Stomach (tissue), 19 donors: ENCODE measurements at places on chromosomes 4 and X.

DNA sequence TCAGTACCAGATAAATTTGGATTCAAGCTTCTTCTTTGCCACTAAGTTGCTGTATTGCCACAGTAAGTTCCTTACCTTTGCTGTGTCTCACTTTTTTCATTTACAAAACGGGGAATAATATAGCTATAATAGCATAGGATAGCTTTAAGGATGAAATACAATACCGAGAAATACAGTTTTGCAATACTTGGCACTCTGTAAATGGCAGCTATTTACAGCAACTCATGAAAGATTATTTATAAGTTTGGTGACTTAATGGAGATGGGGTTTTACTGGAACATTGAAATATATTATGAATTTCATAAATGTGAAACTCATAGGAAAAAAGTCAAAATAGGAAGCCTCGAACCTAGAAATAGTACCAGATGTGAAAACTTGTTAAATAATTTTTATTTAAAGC, 27.6 kb downstream of the ANXA10 start:
- no peaks in the 10 kb centered on the region for H3K36me3 ChIP-seq
- H3K27ac ChIP-seq, result no peak overlapping the region
- no peak overlapping the region for H3K4me3 ChIP-seq
- DNase-seq, result no peak
- H3K27me3 ChIP-seq, result no peaks in the 10 kb centered on the region

DNA sequence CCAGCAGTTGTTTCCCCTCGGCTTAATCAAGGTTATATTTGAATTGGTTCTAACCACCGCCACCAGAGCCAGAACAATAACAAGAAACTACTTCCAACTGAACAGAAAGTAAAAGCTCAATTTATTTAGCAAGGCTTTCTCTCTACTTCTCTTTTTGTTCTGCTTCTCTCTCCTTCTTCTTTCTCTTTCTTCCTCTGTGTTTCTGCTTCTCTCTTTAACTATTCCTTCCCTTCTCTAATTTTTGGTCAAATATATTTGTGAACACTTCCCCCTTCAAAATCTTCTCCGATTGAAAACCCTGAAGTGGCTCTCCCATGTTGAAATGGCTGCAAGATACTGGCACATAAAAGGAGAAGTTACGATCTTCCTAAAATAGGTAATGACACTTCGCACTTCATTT, 1195.9 kb upstream of the PRKX start:
- no peak for DNase-seq
- no peaks in the 10 kb centered on the region for H3K4me1 ChIP-seq
- no peaks in the 10 kb centered on the region for H3K36me3 ChIP-seq
- no peak overlapping the region for H3K27ac ChIP-seq
- H3K4me3 ChIP-seq, result no peak overlapping the region

- peaks cover 22% of the 10 kb centered on the region for H3K4me1 ChIP-seq
- H3K27ac ChIP-seq, result peak overlapping the region; percentile 84
- no peak for DNase-seq
- peak overlapping the region; percentile 62 for H3K4me3 ChIP-seq
- H3K27me3 ChIP-seq, result no peaks in the 10 kb centered on the region
- H3K36me3 ChIP-seq, result peaks cover 7% of the 10 kb centered on the region
Observed at GRCh38 chrX:70132877-70133302, 357 bp upstream of the IGBP1 start.

DNA sequence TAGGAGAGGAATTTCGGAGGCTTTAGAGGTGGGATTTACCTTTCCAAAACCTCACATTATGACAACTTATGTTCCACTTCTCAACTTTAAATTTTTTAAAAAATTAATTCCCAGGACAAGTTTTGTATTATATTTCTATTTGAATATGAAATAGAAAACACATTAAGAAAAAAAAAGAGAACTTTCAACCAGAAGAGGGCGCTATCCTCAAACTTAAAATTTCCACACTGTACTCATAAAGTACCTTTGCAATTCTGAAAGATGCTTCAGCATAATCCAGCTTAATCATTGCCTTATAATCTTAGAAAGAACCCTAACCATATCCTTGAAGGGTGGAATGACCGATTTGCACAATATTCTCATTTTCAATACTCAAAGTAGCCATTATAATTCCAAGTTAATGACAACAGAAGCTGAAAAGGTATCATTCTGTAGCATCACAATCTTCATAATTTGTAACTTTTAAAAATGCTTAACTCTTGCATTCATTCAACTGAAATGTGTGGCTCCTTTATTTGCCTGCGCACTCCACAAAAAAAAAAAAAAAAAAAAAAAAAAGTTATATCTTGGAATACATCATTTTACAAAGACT, 158.0 kb downstream of the KCNIP4 start:
- no peaks in the 10 kb centered on the region for H3K4me1 ChIP-seq
- no peaks in the 10 kb centered on the region for H3K27me3 ChIP-seq
- no peak overlapping the region for H3K4me3 ChIP-seq
- H3K27ac ChIP-seq, result no peak overlapping the region
- no peak for DNase-seq

DNA sequence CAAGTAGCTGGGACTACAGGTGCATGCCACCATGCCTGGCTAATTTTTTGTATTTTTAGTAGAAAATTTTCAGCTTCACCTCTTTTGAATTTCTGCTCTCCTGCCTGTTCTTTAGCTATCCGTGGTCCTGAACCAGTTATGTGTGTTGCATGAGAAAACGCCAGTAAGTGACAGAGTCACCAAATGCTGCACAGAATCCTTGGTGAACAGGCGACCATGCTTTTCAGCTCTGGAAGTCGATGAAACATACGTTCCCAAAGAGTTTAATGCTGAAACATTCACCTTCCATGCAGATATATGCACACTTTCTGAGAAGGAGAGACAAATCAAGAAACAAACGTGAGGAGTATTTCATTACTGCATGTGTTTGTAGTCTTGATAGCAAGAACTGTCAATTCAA, 13.9 kb downstream of the ALB start:
- no peaks in the 10 kb centered on the region for H3K4me1 ChIP-seq
- H3K4me3 ChIP-seq, result no peak overlapping the region
- peak; percentile 32 for DNase-seq
- H3K27ac ChIP-seq, result no peak overlapping the region

GRCh38 chrX:48800574-48801279, 1.1 kb upstream of the HDAC6 start:
- H3K36me3 ChIP-seq, result peaks cover 7% of the 10 kb centered on the region
- H3K4me3 ChIP-seq, result peak overlapping the region; percentile 61
- peaks cover 5% of the 10 kb centered on the region for H3K27me3 ChIP-seq
- DNase-seq, result no peak

DNA sequence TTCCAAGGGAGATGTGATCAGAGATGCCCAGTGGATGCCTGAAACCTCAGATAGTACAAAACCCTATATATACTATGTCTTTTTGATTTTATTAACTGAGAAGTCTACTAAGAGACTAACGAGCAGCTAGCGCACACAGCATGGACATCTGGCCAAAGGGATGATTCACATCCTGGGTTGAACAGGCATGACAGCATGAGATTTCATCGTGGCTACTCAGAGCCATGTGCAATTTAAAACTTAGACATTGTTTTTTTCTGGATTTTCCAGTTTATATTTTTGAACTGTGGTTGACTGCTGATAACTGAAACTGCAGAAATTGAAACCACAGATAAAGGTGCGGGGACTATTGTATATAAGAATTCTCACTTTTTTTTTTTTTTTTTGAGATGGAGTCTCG, 2252.9 kb upstream of the AGA start:
- no peak overlapping the region for H3K4me3 ChIP-seq
- H3K4me1 ChIP-seq, result no peaks in the 10 kb centered on the region
- no peaks in the 10 kb centered on the region for H3K36me3 ChIP-seq
- H3K27ac ChIP-seq, result no peak overlapping the region

- no peak overlapping the region for H3K27ac ChIP-seq
- no peaks in the 10 kb centered on the region for H3K36me3 ChIP-seq
- no peak overlapping the region for H3K4me3 ChIP-seq
- peaks cover 8% of the 10 kb centered on the region for H3K4me1 ChIP-seq
- no peaks in the 10 kb centered on the region for H3K27me3 ChIP-seq
Observed at GRCh38 chr4:183426507-183426906, 17.9 kb upstream of the CDKN2AIP start.

DNA sequence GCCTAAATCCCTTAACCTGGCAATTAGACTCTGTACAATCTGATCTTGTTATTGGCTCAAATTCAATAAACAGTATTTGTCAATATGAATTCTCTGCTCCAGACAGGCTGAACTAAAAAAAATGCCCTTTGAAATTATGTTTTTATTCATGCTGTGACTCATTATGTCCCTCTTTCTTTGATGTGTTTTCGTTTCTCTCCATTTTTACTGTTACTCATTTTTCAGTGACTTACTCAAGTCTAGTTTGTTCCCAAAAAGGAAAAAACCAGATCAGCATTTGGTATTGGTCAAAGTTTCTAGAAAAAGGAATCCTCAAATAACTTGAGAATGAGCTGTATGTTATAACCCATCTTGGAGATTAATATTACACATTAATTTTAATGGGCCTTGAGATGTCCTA, 40.4 kb downstream of the UNC5C start:
- no peak overlapping the region for H3K4me3 ChIP-seq
- no peak for DNase-seq
- H3K4me1 ChIP-seq, result no peaks in the 10 kb centered on the region
- H3K27ac ChIP-seq, result no peak overlapping the region

DNA sequence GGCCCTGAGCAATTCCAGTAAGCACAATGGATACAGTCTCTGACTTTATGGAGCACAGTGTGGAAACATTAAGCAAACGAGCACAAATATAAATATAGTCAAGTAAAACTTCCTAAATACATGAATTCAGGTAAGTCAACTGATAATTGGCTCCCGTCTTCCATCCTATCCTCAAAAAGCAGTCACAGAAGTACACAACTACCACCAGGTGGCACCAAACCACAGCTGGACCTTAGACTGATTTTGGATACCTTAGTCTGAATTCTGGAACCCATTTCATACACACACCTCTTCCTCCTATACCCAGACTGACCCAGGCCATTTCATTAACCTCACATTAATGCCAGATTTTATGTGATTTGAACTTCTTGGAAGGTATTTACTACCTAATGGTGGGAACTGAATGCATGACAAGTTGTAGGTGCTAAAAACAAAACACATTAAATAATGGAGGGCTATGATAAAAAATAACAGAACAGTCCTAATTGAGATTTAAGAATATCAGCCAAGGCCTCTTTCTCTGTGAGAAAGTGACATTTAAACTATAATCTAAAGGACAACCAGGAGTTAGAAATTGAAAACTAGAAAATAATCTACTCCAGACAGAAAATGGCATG, 77.5 kb downstream of the ELF2 start:
- no peaks in the 10 kb centered on the region for H3K36me3 ChIP-seq
- peak; percentile 95 for DNase-seq
- no peak overlapping the region for H3K4me3 ChIP-seq
- H3K27me3 ChIP-seq, result no peaks in the 10 kb centered on the region

DNA sequence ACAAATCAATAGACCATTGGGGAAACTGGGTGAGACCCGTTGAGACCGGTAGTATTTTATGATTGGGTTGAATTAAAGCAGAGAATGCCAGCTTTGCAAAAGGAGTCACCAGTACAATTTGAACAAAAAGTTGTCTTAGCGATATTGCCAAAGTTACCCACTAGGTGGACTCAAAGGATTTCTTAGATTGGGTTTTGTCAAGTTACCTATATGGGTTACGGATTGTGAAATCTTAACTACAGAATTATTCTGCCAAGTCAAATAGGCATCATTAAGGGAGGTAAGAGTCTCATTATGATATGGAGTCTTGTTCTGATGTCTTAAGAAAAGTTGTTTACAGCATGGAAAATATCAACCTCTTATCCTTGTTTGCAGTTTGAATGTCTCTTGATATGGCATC, 15.0 kb upstream of the CT47A1 start:
- no peak overlapping the region for H3K27ac ChIP-seq
- no peaks in the 10 kb centered on the region for H3K36me3 ChIP-seq
- DNase-seq, result peak; percentile 22
- no peaks in the 10 kb centered on the region for H3K4me1 ChIP-seq
- no peaks in the 10 kb centered on the region for H3K27me3 ChIP-seq

GRCh38 chr4:85778632-85779131, 303.7 kb downstream of the ARHGAP24 start:
- peaks cover 39% of the 10 kb centered on the region for H3K4me1 ChIP-seq
- H3K27me3 ChIP-seq, result no peaks in the 10 kb centered on the region
- peak overlapping the region; percentile 78 for H3K27ac ChIP-seq
- peak; percentile 64 for DNase-seq

DNA sequence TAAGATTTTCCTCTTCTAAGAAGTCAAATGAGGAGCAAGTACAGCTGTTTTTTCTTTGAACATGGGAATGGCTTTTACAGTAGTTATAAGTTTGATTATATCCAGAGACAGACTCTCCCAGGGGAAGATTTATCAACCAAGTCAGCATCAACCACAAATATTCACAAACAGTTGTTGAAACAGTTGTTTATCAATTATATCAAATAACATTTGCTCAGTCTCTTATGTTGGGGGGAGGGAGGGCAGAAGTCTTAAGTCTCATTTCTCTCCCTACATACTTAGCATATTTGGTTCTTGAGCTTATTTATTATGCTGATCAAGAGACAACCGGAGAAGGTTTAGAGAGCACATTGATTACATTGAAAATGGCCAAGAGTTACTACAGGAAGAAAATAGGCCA, 110.1 kb downstream of the FBXO8 start:
- no peak overlapping the region for H3K4me3 ChIP-seq
- DNase-seq, result peak; percentile 45
- no peaks in the 10 kb centered on the region for H3K27me3 ChIP-seq
- no peaks in the 10 kb centered on the region for H3K4me1 ChIP-seq

- no peaks in the 10 kb centered on the region for H3K36me3 ChIP-seq
- no peak overlapping the region for H3K4me3 ChIP-seq
- no peaks in the 10 kb centered on the region for H3K27me3 ChIP-seq
- H3K4me1 ChIP-seq, result no peaks in the 10 kb centered on the region
- no peak overlapping the region for H3K27ac ChIP-seq
Observed at GRCh38 chr4:42339935-42340406, 57.3 kb upstream of the SHISA3 start.

- peaks cover 61% of the 10 kb centered on the region for H3K27me3 ChIP-seq
- no peak for DNase-seq
- no peaks in the 10 kb centered on the region for H3K36me3 ChIP-seq
- peaks cover 4% of the 10 kb centered on the region for H3K4me1 ChIP-seq
- no peak overlapping the region for H3K27ac ChIP-seq
Observed at GRCh38 chr4:173543266-173543665, 13.2 kb upstream of the HAND2 start.
